ENCODE measurements at places on chromosomes 4 and X.

GRCh38 chrX:132748909-132749308 is 209.5 kb downstream of the HS6ST2 start:
- no peak for ATAC-seq

- ATAC-seq, result no peak
Observed at GRCh38 chr4:34176609-34177008, 2067.7 kb downstream of the ARAP2 start.

DNA sequence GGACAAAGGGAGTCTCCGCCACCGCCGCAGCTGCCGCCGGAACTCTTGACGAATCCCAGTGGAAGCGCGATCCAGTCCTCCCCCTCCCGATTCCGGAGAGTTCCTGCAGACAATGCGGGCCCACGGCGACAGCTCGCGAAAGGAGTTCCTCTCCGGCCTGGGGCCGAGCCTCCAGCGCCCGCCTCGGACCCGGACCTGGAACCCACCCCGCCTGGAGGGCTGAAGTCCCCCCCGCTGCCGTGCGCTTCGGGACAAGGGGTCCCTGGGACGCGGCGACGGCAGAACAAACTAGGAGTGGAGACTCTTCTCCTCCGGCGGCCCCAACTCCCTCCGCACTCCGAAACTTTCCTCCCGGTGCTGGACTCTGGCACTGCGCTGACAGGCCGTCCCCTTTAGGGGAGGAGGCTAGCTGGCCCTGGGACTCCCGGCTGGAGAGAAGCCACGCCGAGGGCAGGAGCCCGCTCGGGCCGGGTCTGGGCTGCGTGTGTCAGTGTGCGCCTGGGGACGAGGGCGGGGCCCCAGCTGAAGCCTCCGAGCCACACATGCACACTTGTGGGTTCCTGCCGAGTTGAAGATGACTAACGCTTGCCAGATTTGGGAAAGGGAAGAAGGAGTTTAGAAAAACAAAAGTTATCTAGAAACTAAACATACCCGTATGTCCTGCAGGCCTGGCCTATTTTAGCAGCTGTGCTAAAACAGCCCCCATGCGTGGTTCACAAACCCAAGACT is at the start of gene ANTXR2:
TSS of gene ANTXR2 (minus strand) at position 486 of the 729 bp plus-strand sequence. CDS start 669 bp downstream, outside the sequence.
- ATAC-seq, result peak; percentile 97

DNA sequence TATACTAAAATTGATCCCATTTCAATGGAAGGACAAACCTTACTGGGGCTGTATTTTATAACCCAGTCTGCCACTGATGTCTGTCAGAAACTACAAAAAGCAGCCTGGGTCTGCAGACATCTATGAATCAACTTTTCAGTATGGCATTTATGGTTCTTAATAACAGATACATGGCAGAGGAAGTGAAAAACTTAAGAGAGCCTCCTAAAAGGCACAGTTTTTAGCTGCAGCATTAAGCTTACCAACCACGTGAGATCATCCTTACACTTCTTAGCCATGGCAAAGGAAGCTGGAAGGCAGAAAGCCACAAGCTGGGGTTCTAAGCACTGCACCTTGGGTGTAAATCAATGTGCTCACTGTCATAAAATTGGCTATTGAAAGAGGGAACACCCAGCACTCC is 16.6 kb upstream of the UGT2B17 start:
- no peak for ATAC-seq

GRCh38 chrX:99588936-99589335 is 821.1 kb downstream of the PCDH19 start:
- no peak for ATAC-seq

DNA sequence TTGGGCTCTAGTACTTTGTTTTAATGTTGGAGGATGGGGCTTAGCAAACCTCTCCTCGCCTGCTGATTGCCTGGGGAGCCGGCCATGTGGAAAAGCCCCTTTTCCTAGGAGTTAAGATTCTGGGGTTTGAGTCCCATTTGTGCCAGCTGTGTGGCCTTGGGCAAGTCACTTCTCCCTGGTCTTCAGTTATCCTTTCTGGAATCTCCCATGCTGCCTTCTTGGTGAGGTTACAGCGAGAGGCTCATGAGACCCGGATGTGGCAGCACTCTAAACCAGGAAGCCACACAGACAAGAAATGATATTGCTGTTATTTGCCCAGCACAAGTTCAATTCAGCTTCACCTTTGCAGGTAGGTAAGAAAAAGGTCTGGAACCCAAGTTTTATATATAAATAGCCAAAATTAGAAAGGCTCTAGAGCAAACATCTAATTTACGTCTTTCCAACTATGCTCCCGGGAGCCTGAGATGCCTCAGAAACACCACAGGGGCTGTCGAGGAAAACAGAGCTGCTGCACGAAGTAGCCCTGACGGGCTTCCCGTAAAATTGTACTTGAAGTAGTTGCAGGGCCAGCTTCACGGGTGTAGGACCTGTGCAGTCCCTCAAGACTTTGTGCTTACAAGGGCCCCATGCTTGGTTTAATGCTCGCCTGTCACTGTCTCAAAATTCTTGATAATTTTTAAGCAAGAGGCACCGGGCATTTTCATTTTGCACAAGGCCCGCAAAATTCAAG is 8.3 kb upstream of the SASH3 start:
- no peak for ATAC-seq

DNA sequence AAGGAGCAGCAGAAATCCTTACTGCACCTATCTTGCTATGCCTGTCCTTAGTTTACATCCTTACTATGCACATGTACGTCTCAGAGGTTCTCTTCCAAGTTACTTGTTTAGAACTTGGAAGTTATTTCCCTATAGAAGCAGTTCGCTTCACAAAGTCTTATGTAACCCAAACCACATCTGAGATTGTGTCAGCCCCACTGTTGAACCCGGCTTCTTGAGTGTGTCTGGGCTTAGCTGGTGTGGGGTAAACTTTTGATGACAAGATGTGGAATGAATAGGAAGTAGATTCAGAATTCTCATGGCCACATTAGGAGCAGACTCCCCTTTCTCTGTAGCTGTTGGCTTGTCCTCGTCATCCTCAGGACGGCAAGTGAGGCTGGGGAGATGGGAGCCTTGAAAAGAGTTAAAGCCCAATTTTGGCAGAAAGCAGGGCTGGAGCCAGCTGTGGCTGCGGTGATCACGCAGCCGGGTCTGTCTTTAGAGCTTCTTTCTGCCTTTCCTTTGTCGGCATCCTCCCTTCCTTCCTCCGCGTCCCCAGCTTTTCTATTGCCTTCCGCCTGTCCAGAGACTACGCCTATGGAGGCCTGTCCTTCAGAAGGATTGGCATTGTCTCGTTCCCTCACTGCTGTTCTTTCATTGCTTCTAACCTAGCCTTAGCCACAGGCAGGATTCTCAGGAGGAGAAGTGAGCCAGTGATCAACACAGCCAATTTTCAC is 23.0 kb upstream of the LIMCH1 start:
- ATAC-seq, result no peak

DNA sequence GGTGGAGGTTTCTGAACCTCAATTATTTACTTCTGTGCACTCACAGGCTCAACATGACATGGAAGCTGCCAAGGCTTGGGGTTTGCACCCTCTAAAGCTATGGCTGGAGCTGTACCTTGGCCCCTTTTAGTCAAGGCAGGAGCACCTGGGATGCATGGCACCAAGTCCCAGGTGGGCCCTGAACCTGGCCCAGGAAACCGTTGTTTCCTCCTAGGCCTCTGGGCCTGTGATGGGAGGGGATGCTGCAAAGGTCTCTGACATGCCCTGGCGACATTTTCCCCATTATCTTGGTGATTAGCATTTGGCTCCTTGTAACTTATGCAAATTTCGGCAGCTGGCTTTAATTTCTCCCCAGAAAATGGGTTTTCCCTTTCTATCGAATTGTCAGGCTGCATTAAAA is 726.1 kb upstream of the POU3F4 start:
- no peak for ATAC-seq

DNA sequence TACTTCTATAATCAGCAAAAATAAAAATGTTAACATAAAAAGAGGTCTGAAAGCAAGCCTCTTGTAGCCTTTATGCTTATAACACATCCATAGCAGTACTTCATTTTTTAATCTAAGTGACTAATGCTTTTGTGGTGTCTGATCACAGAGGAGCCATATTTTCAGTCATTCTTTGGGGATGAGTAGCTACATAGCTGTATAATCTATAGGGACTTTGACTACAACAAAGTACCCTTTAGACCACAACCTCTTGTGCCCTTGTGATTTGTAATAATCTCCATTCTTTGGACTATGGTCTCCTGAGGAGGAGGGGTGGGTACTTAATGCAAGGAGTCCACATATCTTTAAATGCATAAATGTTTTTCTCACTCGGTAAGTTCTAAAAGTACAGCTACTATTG is 9.6 kb downstream of the DRP2 start:
- ATAC-seq, result no peak

- no peak for ATAC-seq
Observed at GRCh38 chr4:113834298-113834697, 72.8 kb upstream of the CAMK2D start.

DNA sequence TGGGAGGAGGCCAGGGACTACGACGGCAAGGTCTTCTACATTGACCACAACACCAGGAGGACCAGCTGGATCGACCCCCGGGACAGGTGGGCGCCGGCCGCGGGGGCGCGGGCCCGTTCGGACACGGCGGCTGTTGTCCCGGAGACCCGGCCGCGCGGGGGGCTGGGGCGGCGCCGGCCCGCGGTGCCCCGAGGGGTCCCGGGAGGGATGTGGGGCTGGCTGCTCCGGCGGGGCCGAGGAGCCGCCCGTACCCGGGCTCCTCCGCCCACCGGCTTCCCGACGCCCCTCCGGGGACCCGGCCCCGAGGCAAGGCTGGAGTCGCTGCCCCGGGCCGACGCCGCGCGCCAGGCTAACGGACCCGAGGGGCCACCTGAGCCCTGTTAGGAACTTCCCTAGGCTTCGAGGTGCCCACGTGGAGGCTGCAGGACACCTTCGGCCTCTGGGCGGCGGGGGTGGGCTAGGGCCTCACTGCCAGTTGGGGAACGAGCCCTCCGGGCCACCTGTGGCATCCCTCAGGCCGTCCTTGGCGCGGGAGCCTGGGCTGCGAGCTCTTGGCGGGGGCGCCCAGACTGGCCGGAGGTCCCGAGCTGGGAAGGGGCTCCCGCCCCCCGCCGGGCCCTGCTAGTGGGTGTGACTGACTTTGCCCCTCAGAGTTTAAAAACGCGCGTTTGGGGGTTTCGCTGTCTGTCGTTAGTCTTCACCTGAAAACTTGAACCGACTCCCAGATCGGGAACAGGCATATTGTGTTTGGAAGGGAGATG is 660 bp downstream of the WWC2 start:
- ATAC-seq, result no peak

GRCh38 chrX:13412208-13412600 is 92.4 kb upstream of the ATXN3L start:
- ATAC-seq, result no peak

DNA sequence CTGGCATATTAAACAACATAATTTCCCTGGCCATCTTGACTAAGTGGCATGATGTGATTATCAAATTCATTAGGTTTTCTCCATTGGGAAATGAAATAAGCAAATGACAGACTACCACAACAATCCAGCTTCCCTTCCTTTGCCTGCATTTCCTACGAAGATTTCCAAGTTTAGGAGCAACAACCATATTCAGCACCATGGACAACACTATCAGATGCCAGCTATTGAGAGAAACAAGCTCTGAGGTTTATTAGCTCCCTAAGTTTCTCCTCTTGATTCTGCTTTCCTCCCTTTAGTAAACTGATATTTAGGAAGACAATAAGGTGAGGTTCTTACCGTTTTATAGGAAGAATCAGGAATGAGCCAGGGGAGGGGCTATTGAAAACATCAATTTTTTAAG is 36.2 kb downstream of the DCX start:
- ATAC-seq, result no peak

GRCh38 chr4:3082925-3083515 is 8.5 kb downstream of the HTT start:
- no peak for ATAC-seq

- ATAC-seq, result peak; percentile 48
Observed at GRCh38 chr4:173411106-173411693, 12.3 kb upstream of the SCRG1 start.

- ATAC-seq, result no peak
Observed at GRCh38 chr4:87855559-87855958, 22.8 kb downstream of the MEPE start.

DNA sequence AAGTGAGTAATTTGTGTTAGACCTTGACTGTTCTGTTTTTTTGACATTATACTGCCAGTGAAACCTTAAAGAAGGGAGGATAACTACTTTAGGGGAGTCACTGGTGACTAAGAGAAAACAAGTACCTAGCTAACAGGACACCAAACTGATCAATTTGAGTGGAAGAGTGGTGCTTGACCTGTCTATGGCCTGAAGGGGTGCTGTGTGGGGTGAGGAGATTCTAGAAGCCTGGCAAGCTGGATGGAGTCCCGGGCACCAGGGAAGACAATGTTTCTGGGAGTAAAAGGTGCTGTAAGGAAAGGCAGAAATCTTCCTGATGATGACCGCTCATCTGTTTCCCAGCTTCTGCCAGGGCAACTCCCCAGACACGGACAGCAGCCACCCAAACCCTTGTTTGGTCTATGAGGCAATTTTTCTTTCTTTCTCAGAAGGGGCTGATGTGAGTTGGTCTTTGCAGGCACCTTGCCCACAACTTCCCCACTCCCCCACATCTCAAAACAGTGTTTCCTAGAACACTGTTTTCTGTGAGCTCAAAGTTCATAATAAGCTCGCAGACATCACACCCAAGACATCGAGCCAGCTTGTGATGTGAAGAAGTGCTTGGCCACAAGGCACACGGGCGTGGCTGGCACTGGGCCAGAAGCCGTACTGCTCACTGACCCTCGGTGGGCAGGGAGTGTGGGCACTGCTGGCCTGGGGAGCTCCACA is 4.6 kb downstream of the TXK start:
- no peak for ATAC-seq

- ATAC-seq, result no peak
Observed at GRCh38 chr4:37993806-37994205, 33.6 kb downstream of the PTTG2 start.

- no peak for ATAC-seq
Observed at GRCh38 chr4:41079881-41080560, 134.3 kb downstream of the APBB2 start.

- no peak for ATAC-seq
Observed at GRCh38 chr4:122967231-122967630, 44.8 kb upstream of the NUDT6 start.

DNA sequence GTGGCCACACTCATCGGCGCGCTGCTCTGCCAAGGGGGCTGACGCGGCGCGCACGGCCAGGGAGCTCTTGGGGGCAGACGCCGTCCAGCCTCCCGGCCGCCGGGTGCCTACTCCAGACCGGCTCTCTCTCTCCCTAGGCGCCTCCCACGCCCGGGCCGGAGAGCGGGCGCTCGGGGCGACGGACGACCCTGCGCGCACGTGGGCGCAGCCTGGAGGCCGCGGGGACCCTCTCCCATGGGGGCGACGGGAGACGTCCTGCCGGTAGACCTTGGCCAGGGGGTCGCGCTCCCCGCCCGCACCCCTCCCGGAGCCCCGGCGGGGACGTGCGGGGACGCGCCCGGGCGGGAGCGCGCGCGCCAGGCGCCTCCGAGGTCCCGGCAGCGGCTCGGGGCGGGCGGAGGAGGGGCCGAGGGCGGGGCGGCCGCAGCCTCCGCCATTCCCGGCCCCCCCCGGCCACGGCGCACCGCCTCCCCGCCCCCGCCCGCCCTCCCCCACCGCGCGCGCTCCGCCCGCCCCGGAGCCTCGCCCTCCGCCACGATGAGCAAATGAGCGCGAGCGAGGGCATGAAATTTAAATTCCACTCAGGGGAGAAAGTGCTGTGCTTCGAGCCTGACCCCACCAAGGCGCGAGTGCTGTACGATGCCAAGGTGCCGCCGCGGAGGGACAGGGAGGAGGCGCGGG is at the start of gene MSL3:
TSS of gene MSL3 (plus strand) at position 519 of the 681 bp plus-strand sequence. CDS start at position 546, 27 bp downstream.
- peak; percentile 81 for ATAC-seq

- ATAC-seq, result no peak
Observed at GRCh38 chrX:124239911-124240310, 92.5 kb upstream of the TEX13D start.

GRCh38 chr4:88219099-88219498 is 60.7 kb upstream of the ABCG2 start:
- peak; percentile 71 for ATAC-seq

- no peak for ATAC-seq
Observed at GRCh38 chrX:40278340-40279090, 180.8 kb upstream of the BCOR start.
